ENCODE measurements at places on chromosomes 5 and 9. TPM values are rescaled to one million over a fixed set of nuclear protein-coding genes. Genes with fewer than 3 reads are reported as not detected.

Gene MOB3B
- total RNA-seq = 14.4 TPM

Gene YTHDC2
- total RNA-seq = 7.5 TPM

Gene IRGM
- total RNA-seq = 0.18 TPM

Gene GEMIN5
- 23.0 TPM for total RNA-seq

Gene C5orf63
- 2.9 TPM for total RNA-seq

Gene SYK
- not detected for total RNA-seq

Gene KLHL9
- total RNA-seq = 18.5 TPM

Gene TRPM6
- 2.5 TPM for total RNA-seq

Gene ANKRD55
- total RNA-seq = not detected

Gene TEK
- 0.12 TPM for total RNA-seq

Gene BTNL8
- not detected for total RNA-seq

Gene KIF4B
- 0.06 TPM for total RNA-seq

Gene IFNA21
- total RNA-seq = not detected

Gene CCDC192
- not detected for total RNA-seq

Gene TRIP13
- total RNA-seq = 70.6 TPM

Gene PCDHGA1
- total RNA-seq = 0.29 TPM

Gene TRAF1
- 2.7 TPM for total RNA-seq

Gene KCNN2
- 0.07 TPM for total RNA-seq

Gene IFNB1
- not detected for total RNA-seq

Gene RICTOR
- total RNA-seq = 13.4 TPM

Gene DRD1
- total RNA-seq = 0.13 TPM

Gene SMIM23
- not detected for total RNA-seq

Gene NR5A1
- 0.09 TPM for total RNA-seq

Gene TMC1
- total RNA-seq = 0.03 TPM

Gene LCN1
- 0.20 TPM for total RNA-seq

Gene GZMA
- total RNA-seq = not detected

Gene TICAM2
- 1.6 TPM for total RNA-seq

Gene GRXCR2
- not detected for total RNA-seq

Gene C9orf153
- 0.21 TPM for total RNA-seq

Gene CCNO
- total RNA-seq = 4.3 TPM

Gene HMCN2
- not detected for total RNA-seq

Gene FAXDC2
- 0.55 TPM for total RNA-seq

Gene NMUR2
- 0.10 TPM for total RNA-seq

Gene NXNL2
- 0.99 TPM for total RNA-seq

Gene TOR2A
- 16.0 TPM for total RNA-seq

Gene PDZD2
- total RNA-seq = 0.60 TPM

Gene ROPN1L
- total RNA-seq = 2.1 TPM

Gene MLANA
- total RNA-seq = not detected

Gene PCDHGA7
- total RNA-seq = 1.2 TPM

Gene HRCT1
- 0.20 TPM for total RNA-seq

Gene F12
- total RNA-seq = 22.1 TPM
